Hematopoietic multipotent progenitor cell treated with erythropoietin and hydrocortisone succinate and interleukin-3 and kit ligand, for 17 days (in vitro differentiated cells): ENCODE measurements at places on chromosomes 16 and 17.
A peak's percentile ranks its signal among the peaks of the same experiment; 100 is the strongest.

DNA sequence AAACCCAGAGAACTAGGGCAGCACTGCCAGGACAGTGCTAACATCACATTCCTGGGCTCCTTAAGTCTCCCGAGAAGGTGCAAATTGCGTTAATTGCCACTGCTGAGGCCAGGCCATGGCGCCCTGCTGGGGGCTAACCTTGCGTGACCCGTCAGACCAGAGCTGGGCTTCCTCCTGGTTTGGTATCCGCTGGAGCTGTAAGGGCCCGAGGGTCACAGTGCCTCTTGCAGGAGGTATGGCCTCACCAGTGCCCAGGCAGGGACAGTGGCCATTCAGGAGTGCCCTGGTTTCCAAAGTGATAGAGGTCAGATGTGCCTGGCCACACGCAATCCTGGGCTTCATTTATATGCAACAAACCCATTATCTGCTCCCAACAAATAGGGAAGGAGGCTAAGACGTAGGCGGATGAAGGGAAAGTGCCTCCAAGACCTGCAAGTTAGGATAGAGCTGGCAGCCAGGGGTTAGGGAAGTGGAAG, 17.7 kb upstream of the ADCY9 start:
- no peak for DNase-seq

DNA sequence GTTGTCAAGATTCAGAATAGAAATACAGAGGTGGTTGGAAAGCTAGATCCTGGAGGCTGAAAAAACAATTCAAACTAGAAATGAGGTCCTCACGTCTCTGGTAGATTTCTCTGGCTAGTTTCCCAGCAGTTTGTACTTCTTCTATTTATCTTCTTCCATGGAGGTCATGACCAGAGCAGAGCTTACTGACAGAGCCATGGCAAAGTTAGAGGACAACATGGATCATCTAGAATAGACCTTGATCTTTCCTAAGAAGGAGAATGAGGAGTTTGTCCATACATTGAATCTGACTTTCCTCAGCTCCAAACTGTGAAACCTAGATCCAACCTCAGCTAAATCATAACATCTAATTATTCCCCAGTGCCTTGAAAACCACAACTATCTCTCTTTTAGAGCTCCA, 900.8 kb upstream of the GOT2 start:
- no peak for DNase-seq

GRCh38 chr17:41654678-41655607, 30.6 kb upstream of the KRT17 start:
- DNase-seq: no peak

DNA sequence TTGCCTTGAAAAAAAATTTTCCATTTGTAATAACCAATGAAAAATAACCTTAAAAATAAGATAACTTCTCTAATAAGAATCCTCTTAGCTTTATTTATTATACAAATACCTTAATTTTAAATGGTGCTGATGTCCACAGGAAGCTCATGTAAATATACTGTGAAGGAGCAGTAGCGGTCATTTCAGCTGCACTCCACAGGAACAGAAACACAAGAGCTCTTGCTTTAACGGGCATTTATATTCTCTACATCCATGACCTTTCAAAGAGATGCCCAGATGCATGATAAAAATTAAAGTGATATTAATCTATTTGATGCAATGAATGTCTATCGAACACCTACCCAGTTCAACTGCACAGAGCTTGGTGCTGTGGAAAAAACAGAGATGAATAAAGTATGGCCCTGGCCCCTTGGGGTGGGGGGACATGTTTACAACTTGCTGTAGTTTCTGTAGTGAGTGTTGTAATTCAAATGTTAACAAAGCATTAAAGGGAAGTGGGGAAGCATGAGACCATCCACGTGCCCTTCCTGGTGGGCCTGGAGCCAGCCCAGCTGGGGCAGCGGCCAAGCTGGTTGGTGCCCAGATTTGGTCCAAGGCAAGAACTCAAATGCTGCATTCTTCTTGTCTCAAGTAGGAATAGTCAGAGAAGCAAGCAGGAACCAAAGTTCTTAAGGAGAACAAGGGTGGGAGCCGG, 47.9 kb downstream of the IQCK start:
- no peak for DNase-seq

DNA sequence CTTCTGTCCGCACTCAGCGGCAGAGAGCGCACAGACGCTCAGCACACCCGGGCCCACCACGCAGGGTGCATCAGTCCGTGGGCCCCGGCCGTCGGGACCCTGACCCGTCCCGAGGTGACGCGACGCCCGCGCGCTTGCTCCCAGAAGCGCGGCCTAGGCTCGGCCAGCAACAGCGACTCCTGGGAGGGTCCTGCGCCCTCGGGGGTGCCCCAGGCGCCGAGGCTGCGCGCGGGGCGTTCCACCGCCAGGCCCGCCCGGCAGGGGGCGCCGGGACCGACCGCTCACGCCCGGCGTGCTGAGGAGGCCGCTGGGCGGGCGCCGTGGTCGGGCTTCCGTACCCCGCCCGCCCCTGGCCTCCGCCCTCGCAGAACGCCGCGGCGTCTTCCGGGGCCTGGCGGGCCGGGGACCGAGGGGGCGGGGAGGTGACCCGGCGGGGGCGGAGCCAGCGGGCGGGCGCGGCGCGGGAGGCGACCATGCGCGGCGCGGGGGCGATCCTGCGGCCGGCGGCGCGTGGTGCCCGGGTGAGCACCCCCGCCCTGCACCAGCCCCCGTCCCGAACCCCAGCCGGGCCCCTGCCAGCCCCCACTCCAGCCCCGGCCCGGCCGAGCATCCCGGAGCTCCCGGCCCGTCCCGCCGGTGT, at the start of gene CISD3:
Gene CISD3 (plus strand): TSS at position 456 of the 640 bp plus-strand sequence. CDS start 18 bp downstream, at position 474.
- DNase-seq: peak; percentile 84

DNA sequence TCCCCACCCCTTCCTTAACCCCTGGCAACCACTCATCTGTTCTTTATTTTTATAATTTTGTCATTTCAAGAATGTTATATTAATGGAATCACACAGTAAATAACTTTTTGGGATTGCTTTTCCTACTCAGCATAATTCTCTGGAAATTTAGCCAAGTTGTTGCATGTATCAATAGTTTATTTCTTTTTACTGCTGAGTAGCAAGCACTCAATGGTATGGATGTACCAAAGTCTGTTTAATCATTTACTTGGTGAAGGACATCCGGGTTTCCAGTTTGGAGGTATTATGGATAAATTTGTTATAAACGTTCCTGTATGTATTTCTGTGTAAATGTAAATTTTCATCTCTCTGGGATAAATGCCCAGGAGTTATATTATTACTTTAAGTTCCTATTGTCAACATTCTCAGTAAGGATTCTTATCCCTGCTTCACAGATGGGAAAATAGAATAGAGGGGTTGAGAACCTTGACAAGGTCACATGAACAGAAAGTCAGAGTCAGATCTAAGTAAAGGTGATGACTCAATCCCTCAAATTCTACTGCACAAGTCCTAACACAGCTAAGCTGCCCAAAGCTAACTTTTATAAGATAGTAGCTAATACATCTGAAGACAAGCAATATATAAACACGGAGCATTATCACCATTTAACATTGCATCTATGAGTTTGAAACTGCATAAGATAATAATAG, 62.4 kb upstream of the MTMR4 start:
- no peak for DNase-seq

DNA sequence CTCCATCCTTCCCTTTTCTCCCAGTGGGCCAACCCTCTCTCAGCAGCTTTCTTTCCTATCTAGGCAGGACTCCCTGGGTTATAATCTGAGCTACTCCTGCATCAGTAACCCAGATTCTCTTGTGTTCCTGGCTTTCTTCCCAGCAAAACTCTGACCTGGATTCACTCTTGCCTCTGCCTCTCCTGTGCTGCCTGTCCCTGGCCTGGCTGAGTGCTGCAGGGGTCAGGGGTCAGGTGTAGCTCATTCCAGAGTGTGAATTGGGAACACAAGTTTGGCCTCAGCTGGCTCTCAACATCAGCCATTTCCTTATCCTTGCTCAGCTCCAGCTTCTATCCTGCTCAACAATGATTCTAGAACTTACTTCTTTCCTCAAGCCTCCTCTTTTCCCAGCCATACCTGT, 2.5 kb upstream of the ST6GALNAC2 start:
- DNase-seq: no peak

- DNase-seq: peak; percentile 69
These were observed 11.1 kb downstream of the SCN4A start for GRCh38 chr17:63961355-63962212.

DNA sequence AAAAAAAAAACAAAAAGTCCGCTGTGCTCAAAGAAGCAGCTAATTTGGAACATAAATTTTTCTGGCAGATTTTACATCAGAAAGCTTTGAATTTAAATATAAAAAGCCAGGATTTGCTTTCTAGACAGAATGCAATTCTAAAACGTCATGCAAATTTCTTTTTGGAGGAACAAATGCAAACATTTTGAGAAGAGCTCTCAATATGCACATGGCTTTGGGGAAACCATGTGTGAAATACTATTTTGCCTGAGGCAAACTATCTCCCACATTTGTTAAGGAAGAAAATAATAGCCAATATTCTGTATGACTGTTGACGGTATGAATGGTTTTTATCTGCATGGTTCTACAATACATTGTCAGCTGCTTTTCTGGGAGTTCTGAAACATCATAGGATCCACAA, 320.0 kb upstream of the PSMD7 start:
- DNase-seq: no peak

DNA sequence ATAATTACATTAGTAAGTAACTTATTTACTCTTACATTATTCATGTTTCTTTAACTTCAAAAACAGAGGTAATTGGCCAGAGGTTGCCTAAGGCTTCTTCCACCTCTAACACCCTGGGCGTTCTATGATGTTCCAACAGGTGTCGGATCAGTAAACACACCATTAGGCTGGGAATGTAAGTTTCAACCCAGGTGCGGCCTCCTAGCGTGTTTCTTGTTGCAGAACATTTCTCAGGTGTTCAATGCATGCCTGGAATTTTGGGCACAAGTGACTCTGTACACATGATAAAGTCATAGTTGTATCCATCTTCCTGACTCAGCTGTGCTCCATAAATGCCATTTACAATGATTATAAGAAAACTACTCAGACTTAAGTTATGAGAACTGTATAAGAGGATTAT, 1.0 kb downstream of the KRTAP2-2 start:
- DNase-seq: no peak

- no peak for DNase-seq
These were observed 39.9 kb downstream of the ADCY7 start for GRCh38 chr16:50306287-50306686.

DNA sequence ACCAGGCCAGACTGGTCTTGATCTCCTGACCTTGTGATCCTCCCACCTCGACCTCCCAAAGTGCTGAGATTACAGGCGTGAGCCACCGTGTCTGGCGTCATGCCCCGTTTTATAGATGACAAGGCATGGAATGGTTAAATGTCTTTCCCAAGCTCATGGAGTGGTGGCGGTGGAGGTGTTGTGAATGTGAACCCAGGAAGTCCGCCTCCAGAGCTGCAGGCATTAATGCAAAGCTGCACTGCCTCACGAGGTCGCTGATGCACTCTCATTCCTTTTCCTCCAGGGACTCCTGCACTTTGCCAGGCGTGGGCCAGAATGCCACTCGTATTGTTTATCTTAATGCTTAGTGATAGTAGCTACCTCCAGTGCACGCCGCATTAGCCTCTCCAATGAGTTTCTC, 149.6 kb downstream of the WWOX start:
- DNase-seq: no peak

DNA sequence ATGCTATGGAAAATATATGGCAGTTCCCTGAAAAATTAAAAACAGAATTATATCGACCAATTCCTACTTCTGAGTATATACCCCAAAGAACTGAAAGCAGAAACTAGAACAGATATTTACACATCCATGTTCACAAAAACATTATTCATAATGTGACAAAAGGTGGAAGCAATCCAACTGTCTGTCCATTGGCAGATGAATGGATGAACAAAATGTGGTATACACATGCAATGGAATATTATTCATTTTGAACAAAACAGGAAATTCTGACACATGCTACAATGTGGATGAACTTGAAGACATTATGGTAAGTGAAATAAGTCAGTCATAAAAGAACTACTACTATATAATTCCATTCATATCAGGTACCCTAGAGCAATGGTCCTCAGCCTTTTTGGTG, 263.5 kb upstream of the AXIN2 start:
- no peak for DNase-seq

DNA sequence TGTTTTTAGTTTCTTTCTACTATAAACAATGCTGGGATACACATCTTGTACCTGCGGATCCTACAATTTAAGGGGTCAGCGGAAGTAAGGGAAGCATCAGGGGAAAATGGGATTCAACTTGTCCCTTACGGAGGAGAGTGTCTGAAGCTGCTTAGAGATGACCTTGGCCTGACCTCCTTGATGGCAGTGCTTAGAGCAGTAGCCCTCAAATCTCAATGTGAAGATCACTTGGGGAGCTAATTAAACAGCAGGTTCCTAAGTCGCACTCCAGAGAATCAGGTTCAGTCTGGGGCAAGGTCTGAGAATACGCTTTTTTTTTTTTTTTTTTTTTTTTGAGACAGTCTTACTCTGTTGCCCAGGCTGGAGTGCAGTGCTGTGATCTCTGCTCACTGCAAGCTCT, 9.6 kb upstream of the METTL16 start:
- no peak for DNase-seq

- DNase-seq: peak; percentile 69
These were observed 20.4 kb upstream of the SLC38A8 start for GRCh38 chr16:84062734-84063640.

GRCh38 chr17:8155996-8156245, 3.7 kb upstream of the PER1 start:
- no peak for DNase-seq

- DNase-seq: no peak
These were observed 27.2 kb downstream of the HASPIN start for GRCh38 chr17:3750926-3751325.

DNA sequence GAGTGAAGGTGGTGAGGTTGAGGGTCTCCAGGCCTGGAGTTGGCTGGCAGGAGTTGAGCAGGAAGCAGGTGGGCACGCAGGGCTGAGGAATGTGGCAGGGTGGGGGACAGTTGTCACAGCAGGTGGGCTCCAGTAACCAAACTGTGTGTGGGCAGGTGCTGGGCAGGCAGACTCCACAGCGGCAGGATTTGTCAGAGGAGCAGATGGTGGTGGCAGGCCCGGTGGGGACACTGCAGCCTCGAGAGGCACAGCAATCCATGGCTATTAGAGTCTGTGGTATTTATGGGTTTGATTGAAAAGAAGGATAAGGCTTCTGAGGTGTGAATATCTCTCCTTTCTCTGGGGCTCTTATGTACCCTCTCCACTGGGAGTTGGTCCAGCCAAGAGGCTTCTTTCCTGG, at the start of gene KRTAP3-3:
Gene KRTAP3-3 (minus strand): TSS at position 326 of the 400 bp plus-strand sequence. CDS start 67 bp downstream, at position 259.
- no peak for DNase-seq

DNA sequence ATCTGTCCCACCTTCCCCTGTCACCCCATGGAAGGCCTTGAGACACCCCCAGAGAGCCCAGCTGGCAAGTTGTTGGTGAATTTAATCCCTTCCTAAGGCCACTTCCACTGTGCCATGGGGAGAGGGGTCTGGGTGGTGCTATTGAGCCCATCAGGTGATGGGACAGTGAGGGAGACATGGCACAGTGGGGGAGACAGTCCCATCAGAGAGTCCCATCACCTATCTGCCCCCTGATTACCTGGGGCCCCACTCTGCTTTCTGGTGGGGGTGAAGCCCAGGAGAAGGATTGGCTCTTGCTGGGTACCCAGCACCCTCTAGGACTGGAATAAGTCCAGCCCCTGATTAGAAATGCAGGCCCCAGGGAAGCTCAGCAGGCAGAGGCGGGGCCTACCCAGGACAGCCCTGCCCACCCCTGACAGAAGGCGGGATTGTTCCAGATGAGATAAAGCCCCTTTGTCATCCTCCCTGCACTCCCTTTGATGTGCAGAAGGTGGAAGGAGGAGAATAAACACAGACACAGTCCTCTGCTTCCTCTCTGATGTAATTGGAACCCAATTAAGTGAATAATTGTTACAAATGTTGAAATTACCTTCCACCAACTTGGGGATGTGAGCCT, 18.9 kb downstream of the TMEM132E start:
- DNase-seq: no peak
